ENCODE measurements at places on chromosomes 12 and 14.

DNA sequence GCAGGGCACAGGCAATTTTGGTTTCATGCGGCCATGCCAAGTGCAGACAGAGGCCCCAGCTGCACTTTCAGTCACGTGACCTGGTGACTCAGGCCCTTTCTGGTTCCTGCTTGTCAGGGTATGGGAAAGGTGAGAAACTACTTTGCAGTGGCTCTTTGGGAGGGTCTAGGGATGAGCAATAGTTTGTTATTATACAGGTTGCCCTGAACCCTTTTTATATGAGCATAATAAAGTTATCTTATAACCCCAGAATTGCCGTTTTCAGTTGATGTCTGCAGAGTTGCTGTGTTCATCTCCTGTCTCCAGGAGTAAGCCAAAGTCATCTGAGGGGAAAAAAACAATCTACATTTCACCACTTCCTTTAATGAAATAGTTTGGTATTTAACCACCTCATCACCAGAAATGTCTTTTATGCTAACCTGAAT lies 30.9 kb upstream of the EMP1 start:
- DNase-seq: no peak

GRCh38 chr12:65823513-65824375 lies 539 bp upstream of the HMGA2 start:
- DNase-seq: no peak

DNA sequence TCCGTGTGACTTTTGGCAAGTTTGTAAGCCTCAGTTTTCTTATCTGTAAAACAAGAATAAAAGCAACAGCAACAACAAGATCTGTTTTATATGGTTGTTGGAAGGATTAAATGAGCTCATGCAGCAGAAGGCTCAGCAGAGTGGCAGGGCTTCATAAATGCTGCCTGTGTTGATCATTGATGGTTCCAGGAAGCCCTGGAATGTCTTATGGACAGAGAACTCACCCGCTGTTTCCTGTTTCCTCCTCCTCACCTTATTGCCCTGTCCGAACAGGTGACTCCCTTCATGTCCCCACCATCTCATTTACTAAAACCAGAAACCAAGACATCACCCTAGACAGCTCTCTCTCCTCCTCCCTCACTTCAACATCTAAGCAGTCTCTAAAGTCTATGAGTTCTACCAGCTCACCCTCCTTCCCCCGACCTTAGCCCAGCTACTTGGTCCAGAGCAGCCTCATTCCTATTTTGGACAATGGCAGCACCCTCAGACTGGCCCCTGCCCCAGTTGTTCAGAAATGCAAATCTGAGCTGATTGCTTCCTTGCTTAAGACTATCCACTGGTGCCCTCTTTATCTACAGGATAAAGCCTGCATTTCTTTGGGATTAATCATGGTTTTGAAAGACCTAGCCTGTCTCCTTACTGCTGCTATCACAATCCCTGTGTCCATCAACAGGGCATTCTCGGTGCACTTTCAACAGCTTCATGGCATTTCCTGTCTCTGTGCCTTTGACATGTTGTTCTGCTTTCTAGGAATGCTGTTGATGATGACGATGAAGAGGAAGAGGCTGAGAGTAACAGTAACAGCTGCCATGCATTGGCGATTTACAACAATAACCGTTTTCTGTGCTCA lies 21.4 kb upstream of the GSG1 start:
- DNase-seq: no peak

DNA sequence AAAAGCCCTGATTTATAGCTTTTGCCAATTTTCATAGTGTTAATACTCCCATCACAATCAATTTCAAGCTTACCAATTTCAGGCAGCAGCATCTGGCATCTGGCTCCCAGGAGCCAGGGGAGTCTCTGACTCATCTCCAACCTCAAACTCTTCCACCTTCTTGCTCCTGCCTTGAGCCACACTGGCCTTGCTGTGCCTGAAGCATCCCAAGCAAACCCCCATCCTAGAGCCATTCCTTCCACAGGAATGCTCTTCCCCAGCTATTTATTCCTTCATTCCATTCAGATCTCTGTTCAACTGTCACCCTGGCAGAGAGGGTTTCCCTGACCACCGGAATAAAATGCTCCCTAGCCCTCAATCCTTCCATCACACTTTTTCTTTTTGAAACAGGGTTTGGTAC lies 13.9 kb upstream of the PPP1CC start:
- DNase-seq: no peak

DNA sequence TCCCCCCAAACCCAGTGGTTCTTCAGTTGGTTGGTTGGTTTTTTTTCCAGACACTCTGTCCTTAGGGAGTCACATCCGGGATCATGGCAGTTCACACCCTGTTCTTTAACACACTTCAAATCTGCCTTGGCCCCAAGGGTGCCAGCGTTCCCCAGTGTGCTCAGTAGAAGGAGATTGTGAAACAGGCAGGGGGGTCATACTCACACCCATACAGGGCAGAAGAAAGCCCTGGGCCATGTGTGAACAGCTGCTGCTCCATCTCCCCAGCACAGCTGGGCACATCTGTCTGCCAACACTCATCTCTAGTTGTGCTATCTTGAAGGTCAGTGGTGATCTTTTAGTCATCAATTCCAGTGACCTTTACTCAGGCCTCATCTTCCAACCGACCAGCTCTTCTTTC lies 64.4 kb upstream of the FUT8 start:
- DNase-seq: no peak

- DNase-seq: no peak
These were observed 72.6 kb downstream of the ETV6 start for GRCh38 chr12:11722071-11722470.

GRCh38 chr12:130680451-130680990 lies 35.6 kb downstream of the RIMBP2 start:
- DNase-seq: no peak

- no peak for DNase-seq
These were observed 58.8 kb downstream of the AEBP2 start for GRCh38 chr12:19498099-19498498.

DNA sequence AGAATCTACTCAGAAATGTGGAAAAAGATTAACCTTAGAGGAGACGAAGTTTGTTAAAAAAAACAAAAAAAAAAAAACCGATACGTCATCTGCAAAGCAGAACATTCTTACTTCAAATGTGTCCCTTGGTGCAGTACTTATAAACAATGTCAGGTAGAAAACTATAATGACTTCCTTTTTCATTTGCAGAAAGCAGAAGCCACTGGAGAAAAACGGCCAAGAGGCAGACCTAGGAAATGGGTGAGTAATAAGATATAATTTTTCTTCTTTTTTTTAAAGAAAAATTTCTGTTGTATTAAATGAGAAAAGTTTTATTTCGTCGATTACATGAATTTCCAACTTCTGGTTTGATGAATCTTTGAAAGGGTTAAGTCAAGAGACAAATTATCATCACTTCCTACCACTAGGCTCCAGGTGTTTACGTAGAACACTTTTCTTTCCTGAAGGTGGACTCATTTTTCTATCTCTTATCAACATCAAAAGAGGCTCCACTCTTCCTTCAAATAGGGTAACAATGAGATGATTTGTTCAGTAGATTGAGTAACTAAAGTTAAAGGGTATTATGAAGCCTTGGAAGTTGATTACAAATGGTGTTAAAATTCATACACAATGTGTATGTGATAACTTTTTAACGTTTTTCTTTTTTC lies 14.2 kb downstream of the HMGA2 start:
- no peak for DNase-seq

DNA sequence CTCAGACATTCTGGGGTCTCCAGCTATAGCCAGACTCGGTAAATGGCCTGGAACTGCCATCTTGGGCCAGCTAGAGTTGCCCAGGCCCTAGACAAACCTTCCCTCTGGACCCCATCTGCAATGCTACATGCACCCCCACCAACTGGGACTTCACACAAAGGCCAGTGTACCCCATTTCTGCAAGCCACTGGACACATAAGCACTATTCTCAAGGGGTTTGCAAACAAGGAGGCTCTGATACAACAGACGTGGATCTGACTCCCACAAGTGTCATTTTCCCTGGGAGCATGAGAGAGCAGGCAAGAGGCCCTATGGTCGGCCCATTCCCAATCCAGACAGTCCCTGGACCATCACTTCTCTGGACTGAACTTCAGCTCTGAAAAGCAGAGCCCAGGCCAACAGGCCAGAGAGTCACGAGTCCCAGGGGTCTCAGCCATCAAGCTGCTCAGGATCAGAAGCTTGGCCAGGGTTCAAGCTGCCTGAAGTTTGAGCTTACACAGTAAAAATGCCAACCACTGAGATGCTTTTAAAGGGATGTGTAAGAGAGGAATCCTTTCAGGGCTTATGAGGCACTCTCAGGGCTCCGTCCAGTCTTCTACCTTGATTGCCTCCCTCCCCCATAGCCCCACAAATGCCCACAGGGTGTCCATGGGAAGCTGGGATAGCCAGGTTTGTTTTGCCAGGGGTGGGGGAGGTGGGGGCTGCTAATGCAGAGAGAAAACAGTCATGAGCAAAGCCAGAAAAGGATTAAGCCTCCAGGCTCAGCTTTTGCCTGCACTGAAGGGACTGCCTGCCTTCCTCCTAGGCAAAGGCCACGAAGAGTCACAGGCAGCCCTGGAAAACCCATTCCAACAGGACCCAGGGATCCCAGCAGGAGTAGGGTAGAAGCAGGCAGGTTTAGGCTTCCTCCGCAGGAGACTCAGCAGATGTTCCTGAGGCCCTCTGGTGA lies 31.7 kb upstream of the PNMA1 start:
- DNase-seq: no peak

DNA sequence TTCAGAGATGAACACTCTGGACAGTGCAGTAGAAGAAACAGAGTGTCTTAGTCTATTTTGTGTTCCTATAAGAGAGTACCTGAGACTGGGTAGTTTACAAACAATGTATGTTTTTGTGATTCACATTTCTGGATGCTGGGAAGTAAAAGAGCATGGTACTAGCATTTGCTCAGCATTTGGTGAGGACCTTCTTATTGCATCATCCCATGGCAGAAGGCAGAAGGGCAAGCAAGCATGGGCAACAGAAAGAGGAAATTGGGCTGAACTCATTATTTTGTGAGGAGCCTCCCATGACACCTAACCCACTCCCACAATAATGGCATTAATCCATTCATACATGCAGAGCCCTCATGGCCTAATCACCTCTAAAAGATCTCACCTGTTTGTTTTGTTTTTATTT lies 8.0 kb downstream of the ANKS1B start:
- no peak for DNase-seq

- no peak for DNase-seq
These were observed 571.7 kb upstream of the LRFN5 start for GRCh38 chr14:41034969-41035368.

DNA sequence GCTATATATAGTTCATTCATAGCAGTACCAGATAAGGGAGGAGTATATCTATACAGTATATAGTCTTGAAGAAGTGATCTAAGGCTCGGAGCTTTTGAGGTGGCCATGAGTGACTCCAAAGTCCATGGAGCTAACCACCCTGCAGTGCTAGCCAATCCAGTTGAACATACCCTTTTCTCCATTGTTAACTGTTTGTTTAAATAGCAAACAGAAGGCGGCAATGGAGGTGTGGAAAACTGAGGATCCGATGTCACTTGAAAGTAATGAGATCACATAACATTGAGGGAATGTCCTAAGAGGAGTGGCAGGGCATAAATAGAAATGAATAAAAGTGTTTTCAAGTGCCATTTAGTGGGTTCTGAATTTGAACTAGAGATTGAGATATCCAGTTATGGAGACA lies 12.4 kb upstream of the SNAPC1 start:
- DNase-seq: no peak

GRCh38 chr12:55814257-55814656 lies 3.3 kb downstream of the SARNP start:
- DNase-seq: no peak

DNA sequence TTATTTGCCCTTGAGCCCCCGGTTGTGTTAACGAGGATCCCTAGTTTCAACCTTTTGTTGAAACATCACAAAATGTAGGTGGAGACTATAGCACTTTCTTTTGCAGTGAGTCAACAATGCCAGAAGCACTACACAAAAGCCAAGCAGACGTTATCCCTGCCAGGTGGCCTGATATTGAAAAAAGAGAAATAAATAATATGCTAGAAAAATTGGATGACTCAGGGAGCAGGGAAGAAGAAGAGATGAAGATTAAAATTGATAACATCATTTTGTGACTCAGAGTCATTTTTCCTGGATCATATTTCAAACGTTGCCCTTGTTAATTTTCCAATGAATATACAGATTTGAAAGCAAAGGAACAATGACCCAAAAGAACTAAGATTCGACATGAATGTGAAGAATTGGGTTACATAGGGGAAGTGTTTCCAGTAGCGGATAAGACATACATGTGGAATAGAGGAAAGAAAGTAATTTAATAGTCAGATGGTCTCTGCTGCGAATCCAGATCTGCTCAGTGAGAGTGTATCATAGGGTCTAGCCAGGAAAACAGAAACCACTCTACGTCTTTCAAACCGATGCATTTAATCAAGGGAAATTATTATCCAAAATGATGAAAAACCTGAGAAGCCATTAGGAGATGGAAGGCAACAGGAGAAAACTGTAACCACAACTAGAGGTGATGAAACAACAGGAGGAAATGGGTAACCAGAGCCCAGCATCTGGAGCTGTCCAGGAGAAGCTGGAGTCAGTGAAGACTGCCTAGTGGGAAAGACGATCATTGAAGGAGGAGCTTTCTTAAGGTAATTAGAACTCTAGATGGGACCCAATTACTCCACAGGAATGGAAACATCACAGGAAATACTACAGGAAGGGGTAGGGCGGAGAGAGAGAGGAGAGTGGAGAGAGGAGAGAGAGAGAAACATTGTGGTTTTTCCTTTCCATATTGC lies 57.9 kb downstream of the RERG start:
- no peak for DNase-seq

DNA sequence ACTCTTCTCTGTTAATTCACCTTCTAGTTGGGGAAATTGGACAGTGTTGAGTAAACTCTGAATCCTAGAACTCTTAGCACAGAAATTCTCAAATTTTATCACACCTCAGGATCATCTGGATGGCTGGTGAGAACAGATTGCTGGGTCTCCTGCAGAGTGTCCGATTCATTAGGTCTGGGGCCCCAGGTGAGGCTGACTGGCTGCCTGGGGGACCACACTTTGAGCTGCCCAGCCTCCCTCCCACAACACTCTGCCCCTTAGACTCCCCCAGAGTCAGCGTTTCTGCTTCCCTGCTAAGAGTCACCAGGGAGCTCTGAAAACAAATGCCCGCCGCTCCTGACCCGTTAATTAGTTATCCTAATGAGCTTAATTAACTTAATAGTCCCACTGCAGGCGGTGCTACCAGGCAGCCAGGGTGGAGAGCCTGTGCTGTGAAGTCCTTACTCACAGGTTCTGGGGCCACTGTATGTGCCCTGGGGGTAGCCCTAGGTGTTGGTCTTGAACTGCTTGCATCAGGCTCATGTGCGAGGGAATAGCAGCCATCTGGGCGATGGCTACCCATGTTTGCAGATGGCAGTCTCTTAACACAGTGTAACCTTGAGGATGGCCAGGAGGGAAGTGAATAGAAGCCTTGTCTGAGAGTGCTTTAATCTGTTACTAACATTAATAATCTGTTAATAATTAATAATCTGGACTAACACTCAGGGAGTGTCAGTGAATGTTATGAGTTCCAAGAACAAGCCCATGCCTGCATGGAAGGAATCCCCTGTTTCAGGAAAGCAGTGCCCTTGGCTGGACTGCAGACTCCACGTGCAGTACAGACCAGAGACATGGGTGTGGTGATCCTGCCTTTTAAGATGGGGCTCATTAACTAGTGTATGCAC lies 35.6 kb downstream of the AACS start:
- no peak for DNase-seq

- DNase-seq: no peak
These were observed 63.1 kb downstream of the HEATR5A start for GRCh38 chr14:31357279-31357678.

- no peak for DNase-seq
These were observed 26.2 kb downstream of the ZCRB1 start for GRCh38 chr12:42299392-42300308.

All from hippocampal formation (tissue), 2 donors.